RPMI7951 (cell line): ENCODE measurements at places on chromosomes 7 and 10. TPM values are rescaled to one million over a fixed set of nuclear protein-coding genes. Genes with fewer than 3 reads are reported as not detected.
A peak's percentile ranks its signal among the peaks of the same experiment; 100 is the strongest.

The AQP1 gene
- total RNA-seq = 68.7 and 70.4 TPM in 2 replicates

DNA sequence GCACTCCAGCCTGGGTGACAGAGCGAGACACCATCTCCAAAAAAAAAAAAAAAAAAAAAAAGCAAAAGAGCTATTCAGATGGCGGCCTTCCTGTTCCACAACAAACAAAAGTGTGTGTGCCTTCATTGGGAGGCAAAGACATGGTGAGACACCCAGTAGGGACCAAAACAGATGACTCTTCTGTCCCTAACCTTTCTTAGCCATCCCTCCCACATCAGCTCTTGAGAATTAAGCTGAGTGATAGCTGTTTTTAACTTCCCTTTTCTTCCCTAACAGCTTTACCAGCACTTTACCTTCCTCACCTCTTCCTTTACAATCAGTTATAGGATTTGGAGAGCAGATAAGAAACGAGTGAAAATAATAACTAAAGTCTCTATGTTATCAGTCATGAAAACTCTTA lies 48.2 kb downstream of the ARMH3 start:
- DNase-seq = no peak

The NOC3L gene
- total RNA-seq = 31.6 and 40.4 TPM in 2 replicates

DNA sequence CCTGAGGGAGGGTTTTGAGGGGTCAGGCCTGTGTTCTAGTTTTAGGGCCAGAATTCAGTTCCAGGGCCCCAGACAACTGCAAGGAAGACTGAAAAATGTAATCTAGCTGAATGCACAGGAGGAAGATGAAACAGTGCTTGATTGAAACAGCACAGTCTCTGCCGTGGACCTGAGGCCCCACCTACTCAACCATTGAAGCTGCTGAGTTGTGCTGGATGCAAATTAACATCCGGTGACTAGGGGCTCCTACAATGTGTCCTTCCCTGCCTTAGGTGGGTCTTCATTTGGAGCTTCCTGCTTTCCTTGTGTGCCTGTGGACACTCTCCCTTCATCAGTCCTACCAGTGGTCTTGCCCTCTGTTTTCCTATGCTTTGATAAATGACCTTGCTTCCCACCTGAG lies 5.7 kb downstream of the GLRX3 start:
- no peak for DNase-seq

The FAM237B gene
- total RNA-seq = not detected in 2 replicates

The TACC2 gene
- 7.3 and 11.1 TPM in 2 replicates for total RNA-seq

- no peak for DNase-seq
These were observed 133.5 kb downstream of the PTPN20 start for GRCh38 chr10:47044741-47045140.

The EGR2 gene
- total RNA-seq = 2.3 and 5.9 TPM in 2 replicates

The ATG9B gene
- total RNA-seq = 0.24 TPM in 1 of 2 replicates, not detected in the other

The STEAP2 gene
- 4.5 and 5.8 TPM in 2 replicates for total RNA-seq

The SFTPA1 gene
- total RNA-seq = not detected in 2 replicates

DNA sequence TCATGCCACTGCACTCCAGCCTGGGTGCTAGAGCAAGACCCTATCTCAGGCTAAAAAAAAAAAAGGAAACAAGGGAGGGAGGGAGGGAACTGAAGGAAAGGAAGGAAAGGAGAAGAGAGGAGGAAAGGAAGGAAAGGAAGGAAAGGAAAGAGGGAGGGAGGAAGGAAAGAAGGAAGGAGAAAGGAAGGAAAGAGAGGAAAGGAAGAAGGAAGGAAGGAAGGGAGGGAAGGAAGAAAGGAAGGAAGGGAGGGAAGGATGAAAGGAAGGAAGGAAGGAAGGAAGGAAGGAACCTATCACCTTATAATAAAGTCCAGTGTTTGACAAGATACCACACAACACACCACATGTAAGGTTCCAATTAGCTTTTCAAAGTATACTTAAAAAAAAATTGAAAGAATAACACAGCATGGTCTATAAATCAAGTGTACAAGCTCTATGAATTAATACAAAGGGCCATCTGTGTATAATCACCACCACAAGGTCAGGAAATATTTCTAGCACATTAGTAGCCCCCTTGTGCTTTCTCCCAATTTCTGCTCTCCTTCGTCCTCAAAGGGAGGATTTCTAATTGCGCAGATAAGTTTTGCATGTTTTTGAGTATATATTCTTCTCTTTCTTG lies 26.4 kb downstream of the RNF216 start:
- no peak for DNase-seq

The MORN4 gene
- total RNA-seq = 2.2 and 3.7 TPM in 2 replicates

GRCh38 chr7:33714208-33714607 lies 191.1 kb upstream of the BMPER start:
- DNase-seq = no peak

DNA sequence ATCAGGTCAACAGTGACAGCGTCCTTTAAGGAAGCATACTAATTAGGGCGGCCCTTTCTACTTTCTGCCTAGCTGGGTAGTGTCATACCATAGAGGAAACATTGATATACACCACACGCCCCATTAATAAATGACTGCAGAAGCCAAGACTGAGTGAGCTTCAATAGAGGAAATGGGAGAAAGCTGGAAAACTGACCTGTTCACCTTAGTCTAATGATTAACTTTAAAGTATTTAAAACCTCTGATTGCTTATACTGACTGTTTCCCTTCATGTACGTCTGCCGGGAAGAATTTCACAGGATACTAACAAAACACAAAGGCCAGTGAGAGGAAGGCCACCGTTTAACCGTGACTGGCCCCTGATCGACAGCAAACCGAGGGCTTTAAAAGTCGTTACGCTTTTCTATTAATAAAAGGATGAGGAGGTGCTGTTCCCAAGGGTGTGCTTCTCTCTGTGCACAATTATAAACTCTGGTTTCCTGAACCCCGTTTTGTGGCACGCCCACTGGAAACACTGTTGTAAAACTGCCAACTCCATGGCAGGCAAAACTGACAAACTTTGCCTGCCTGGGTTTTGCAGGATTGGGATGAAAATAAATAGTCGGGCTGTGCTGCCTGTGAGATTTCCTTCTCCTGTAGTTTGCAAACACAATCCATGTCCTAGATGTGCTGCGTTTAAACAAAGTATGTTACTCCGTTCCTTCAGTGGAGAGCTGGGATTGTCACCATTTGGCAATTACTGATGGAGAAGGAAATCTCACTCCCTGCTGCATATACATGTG lies 137.6 kb downstream of the NRP1 start:
- DNase-seq = no peak

- peak; percentile 79 for DNase-seq
These were observed 56.3 kb upstream of the BMPER start for GRCh38 chr7:33849004-33849403.

- peak; percentile 67 for DNase-seq
These were observed 2.8 kb downstream of the ASIC3 start for GRCh38 chr7:151051108-151051507.

DNA sequence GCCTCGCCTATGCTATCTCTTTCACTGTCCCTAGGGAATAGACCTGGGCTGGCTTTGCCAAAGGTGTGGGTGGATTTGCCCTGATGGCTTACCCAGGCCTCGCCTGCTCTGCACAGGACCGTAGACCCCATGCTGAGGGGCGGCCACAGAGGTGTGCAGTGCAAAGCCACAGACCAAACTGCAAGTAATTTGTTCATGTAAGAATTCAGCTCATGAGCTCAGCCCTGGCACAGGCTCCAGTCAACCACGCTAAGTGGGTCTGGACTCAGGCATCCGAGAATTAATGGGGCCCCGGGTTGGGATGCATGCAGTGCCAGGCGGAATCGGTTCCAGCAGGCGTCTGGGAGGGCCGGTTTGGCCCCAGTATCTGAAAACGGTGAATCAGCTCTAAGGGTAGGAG lies 445.2 kb downstream of the DNAJB6 start:
- no peak for DNase-seq

The NEUROG3 gene
- not detected in 2 replicates for total RNA-seq

- DNase-seq = no peak
These were observed 16.4 kb upstream of the PTPRN2 start for GRCh38 chr7:158603773-158604755.

DNA sequence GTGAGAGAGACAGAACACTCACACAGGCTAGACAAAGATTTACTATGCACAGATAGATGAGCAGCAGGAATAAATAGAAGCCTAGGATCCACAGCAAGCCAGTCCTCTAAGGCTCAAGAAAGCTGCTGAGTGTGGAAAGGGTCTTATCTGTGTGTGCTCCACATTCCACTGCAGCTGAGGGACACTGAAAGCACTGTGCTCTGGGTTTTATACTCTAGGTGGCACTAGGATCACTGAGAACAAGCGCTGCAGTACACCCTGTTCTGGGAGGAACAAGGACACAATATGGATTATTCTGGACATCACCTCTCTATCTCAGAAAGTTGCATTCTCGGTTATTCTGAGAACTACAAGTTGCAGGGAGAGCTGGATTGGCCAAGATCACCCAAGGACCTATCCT lies 4.9 kb upstream of the KLHL7 start:
- peak; percentile 7 for DNase-seq

- DNase-seq = peak; percentile 75
These were observed 10.4 kb downstream of the CUL2 start for GRCh38 chr10:35079763-35080162.

GRCh38 chr7:131052285-131052904 lies 275.3 kb upstream of the MKLN1 start:
- no peak for DNase-seq
